ENCODE measurements at places on chromosomes 5 and 9. TPM values are rescaled to one million over a fixed set of nuclear protein-coding genes. Genes with fewer than 3 reads are reported as not detected.

EHMT1 gene
- total RNA-seq, result 50.0 TPM

PKD2L2 gene
- total RNA-seq, result 0.12 TPM

PRRX2 gene
- 10.9 TPM for total RNA-seq

TRIM52 gene
- 7.6 TPM for total RNA-seq

HMCN2 gene
- total RNA-seq, result not detected

SPAAR gene
- not detected for total RNA-seq

FBXL17 gene
- 3.7 TPM for total RNA-seq

LRRC70 gene
- not detected for total RNA-seq

Measured in A549 treated with Hydrocortisone at 1 μM for 4 hours (cell line).